Mammary epithelial cell (primary cell): ENCODE measurements at places on chromosomes 2 and 18.

DNA sequence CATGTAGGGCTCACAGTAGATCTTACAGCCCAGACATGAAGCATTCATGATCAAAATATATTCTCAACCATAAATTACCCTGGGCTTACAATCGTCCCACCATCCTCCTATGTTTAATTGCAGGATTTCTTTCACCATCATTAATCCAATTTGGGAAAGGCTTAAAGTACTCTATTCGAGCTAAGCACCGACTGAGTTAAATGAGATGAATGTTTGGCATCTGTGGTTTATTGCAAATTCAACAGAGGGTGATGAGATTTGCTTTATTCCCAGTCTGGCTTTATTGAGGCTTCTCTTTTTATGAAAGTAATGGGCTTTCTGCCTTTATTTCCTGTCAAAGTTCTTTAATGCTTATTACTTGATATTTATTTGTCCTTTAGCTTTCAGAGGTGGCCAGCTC lies 159.0 kb downstream of the METTL4 start:
- no peak for DNase-seq

GRCh38 chr2:85405201-85406059 lies 4.7 kb downstream of the CAPG start:
- peak; percentile 48 for DNase-seq

DNA sequence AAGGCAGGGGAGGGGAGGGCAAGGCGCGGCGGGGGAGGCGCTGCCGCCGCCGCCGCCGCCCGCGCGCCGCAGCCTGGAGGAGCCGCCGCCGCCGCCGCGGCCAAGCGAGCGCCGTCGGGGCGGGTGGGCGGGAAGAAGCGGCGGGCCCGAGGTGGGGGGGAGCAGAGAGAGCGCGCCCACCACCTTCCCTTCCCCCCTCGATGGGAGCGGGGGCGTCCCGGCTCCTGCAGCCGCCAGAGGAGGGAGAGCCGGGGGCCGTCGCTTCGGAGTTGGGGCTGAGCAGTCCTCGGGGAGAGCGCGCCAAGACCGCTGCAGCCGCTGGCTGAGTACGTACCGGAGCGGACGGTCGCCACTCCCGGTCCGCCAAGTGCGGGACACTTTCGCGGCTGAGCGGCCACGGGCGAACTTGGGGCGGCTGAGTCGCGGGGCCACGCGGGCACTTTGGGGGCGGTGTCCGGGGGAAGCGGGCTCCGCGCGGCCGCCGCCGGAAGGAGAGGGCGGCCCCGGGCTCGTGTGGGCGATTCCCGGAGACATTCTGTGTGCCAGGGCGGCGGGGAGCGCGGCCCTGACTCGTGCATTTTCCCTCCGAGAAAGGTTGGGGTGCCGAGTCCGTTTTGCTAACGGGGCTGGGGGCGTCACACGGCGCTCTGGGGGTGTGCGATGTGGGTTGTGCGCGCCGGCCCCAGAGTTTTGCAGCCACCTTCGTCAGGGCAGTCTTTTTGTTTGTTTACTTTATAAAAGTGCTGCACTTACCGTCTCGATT lies at the start of gene NAB1:
TSS of gene NAB1 (plus strand) at position 49 of the 763 bp plus-strand sequence. CDS start 10,094 bp downstream, outside the sequence.
- DNase-seq, result peak; percentile 56

DNA sequence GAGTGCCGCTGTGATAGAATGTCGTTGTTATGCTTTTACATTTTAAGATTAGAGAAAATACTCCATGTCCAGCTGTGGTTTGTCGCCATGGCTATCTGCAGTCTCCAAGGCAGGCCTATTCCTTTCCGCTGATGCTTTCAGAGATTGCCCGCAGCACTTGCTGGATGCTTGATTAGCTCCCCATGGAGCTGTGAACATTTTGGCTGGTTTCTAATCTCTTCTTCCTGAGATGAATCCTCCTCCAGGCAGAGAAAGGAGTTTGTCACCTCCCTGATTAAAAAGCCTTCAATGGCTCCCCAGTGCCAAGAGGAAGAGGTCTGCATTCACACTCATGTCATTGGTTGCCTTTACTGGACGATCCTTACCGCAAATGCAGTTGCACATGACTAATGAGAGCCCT lies 32.6 kb upstream of the LPIN1 start:
- DNase-seq, result no peak

- no peak for DNase-seq
Observed at GRCh38 chr2:7867867-7868266, 814.0 kb upstream of the ID2 start.

DNA sequence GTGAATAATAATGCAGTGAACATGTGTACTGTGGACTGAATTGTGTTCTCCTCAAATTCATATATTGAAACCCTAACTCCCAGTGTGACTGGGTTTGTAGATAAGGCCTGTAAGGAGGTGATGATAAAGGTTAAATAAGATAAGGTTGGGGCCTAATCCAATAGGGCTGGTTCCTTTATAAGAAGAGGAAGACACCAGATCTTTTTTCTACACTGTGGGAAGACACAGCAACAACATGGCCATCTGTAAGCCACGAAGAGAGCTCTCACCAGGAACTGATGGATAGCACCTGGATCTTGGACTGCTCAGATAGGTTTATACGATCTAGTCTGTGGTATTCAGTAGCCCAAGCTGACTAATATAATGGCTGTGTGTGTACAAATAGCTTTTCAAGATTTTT lies 66.8 kb downstream of the BMPR2 start:
- no peak for DNase-seq

DNA sequence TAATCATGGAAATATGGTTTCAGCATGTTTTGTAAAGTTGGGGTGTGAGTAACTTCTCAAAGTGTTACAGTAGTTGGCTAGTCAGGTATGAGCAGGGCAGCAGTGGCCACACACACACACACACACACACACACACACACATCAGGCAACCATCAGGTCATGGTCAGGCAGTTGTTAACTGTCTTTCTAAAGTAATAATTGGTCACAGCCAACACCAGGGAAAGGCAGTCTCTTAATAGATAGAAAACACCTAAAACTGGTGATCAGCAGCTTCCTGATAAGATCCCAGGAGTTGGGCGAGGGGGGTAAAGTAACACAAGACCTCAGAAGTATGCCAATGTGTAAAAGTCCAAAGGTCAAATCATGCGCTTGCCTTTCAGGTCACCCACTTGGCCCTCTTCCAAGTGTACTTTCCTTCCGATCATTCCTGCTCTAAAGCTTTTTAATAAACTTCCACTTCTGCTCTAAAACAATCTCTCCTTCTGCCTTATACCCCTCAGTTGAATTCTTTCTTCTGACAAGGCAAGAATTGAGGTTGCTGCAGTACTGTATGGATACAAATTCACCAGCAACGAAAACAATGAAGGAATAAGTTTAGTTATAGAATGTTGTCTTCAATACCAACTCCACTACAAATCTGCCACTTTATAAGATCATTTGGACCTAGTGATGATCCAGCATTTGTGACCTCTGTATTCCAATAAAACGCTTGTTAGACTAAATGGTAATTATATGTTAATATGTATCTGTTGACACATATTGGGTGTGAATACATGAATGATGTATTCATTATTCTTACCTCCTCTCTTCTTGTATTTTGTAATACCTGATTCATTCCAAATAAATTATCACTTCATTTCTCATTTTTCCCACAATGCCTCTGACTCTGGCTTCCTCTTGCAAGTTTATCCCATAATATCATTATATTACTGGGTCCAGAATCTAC lies 254.3 kb downstream of the METTL4 start:
- no peak for DNase-seq

- DNase-seq, result no peak
Observed at GRCh38 chr2:214497489-214497888, 86.6 kb downstream of the VWC2L start.

DNA sequence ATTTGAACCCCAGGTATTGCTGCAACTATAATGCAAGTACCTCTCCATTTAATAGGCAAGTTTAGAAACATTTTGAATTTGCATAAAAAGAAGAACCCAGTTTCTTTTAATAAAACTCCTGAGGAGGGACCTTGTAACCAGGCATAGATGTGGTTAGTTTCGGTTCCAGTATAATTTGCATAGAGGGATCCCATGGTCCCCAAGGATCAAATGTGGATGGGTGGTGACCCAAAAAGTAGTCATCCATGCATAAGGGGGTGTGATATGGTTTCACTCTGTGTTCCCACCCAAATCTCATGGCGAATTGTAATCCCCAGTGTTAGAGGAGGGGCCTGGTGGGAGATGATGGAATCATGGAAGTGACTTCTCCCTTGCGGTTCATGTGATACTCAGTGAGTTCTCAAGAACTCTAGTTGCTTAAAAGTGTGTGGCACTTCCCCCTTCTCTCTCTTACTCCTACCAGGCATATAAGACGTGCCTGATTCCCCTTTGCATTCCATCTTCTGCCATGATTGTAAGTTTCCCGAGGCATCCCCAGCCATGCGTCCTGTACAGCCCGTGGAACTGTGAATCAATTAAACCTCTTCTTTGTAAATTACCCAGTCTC lies 40.2 kb upstream of the SKA1 start:
- DNase-seq, result no peak

- DNase-seq, result peak; percentile 49
Observed at GRCh38 chr18:41645589-41646360, 309.3 kb upstream of the PIK3C3 start.

DNA sequence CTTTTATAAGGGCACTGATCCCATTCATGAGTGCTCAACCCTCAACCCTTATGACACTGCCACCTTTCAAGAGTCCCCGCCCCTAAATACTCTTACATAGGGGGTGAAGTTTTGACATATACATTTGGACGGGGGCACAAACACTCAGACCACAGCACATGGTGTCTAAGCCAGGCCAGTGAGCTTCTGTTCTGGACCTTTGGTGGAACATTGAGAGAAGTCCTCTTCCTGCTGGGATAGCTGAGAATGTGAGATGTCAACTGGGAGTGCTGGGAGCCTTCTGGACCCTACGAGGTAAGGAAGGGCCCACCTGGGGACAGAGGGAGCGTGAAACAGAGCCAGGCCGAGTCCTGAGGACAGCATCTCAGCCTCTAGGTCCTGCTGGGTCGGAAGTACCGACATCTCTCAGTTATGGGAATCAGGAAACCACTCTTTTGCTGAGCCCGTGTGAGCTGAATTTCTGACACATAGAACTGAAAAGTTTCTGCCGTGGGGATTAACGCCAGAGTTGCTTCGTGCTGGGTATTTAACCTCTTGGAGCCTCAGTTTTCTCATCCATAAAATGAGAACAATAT lies 114.9 kb downstream of the PDCL3 start:
- DNase-seq, result no peak

DNA sequence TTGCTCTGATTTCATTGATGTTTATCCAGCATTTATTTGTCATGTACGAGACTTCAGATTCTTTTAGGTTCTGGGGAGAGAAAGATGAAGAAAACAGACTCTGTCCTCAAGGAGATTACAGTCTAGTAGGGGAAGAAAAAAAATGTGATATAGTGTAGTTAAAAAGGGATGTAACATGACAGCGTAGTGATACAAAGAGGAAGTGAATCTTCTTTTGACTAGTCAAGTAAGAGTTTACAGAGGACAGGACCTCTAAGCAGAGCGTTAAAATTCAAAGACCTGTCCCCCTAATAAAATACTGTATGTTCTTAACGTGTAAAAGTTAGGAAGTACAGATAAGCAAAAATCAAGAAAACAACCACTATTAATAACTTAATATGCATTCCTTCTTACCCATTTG lies 47.7 kb downstream of the NCOA1 start:
- DNase-seq, result no peak
